ENCODE measurements at places on chromosomes 7 and 10.

- ATAC-seq: no peak
These were observed 73.4 kb upstream of the NAMPT start for GRCh38 chr7:106358103-106358663.

DNA sequence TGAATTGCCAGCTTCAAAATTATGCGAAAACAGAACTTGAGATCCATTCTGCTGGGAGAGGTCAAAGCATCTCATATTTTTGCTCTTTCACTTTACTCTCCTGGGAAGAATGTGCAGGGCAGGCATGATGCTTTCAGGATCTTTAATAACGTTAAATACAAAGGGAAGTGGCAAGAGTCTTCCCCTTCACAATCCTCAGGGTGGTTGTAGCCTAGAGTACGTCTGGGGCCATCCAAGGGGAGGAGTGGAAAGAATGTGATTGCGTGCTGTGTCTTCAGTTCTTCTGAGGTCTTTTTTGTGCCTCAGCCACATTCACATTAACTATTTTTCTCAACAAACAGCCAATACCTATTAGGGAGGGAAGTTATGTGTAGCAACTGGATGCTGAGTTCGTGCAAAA, 207.3 kb downstream of the HGF start:
- no peak for ATAC-seq

DNA sequence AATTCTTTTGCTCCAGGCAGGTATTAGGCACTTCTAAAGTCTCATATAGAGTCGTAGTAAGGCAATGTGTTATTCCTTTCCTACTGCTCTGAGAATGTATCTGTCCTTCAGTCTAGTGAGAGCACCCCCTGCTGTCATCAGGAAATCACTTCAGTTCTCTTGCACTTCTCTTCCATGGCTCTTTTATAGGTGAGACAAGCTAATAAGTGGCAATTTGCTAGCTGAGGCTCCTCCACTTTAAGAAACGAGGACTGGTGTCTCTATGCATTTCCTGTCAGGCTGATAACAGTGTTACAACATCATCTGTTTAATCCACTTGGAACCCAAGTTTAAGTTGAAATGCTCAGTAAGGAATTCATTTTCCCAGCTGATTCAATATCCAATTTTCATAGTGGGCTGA, 350.6 kb downstream of the TFEC start:
- ATAC-seq: no peak

GRCh38 chr10:67770537-67770936, 67.5 kb downstream of the DNAJC12 start:
- ATAC-seq: peak; percentile 28

- no peak for ATAC-seq
These were observed 100.7 kb downstream of the IQUB start for GRCh38 chr7:123433665-123434064.

DNA sequence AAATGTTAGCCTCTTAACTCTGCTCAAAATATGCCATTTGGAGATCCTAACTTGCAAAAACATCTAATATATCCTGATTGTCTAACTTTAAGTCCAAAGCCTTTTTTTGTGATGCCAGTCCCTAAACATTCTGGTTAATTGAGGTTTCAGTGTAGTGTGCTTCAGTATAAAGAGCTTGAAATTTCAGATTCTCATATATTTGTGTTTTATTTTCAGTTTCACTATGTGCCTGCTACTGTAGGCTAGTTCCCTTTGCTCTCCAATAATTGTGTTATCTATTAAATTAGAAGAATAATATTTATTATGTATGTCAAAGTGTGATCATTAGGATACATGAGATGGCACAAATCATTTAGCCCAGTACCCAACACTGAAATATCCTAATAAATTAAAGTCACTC, 1361.2 kb downstream of the XPNPEP1 start:
- ATAC-seq: no peak

DNA sequence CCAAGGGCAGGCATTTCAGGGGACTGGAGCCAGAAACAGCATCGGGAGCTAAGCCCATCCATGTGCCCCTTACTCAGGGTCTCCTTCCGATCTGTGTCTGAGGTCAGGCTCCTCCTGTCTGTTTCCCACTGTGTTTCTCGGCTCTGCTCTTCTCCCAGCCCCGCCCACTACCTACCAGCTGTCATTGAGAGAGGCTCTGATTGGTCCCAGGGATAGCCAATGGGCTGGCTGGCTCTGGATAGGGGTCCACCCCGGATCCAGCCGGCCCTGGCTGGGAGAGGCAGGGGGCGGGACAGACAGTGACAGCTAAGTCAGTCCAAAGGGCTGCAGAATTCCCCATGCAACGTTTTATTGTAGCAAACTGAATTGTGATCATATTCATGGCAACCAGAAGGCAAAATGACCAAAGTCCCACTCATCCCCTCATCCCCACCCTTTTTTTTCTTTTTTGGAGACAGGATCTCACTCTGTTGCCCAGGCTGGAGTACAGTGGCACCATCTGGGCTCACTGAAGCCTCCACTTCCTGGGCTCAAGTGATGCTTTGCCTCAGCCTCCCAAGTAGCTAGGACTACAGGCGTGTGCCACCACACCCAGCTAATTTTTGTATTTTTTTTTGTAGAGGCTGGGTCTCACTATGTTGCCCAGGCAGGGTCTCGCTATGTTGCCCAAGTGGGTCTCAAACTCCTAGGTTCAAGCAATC, 76.3 kb downstream of the CLIP2 start:
- no peak for ATAC-seq

GRCh38 chr10:74234569-74234968, 83.5 kb downstream of the ADK start:
- no peak for ATAC-seq

GRCh38 chr10:1310271-1310789, 254.1 kb downstream of the WDR37 start:
- ATAC-seq: no peak

GRCh38 chr7:136312592-136312991, 335.4 kb upstream of the MTPN start:
- no peak for ATAC-seq

DNA sequence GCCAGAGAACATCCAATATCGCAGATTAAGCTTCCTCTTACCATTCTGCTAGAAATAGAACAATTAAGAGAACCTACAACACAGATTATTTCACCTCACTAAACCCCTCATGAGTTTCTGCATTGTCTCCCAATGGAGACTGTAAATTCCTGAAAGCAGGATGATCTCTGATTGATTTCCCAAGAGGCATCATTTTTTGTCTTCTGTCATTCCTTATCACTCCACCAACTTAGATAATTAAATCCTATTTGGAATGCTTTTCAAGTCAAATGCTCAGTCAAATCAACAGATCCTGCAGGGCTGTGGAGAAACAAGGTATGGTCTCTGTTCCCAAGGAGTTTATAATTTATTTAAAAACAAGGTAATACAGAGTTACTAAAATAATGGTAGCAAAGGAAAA, 161.5 kb downstream of the MTERF1 start:
- no peak for ATAC-seq

DNA sequence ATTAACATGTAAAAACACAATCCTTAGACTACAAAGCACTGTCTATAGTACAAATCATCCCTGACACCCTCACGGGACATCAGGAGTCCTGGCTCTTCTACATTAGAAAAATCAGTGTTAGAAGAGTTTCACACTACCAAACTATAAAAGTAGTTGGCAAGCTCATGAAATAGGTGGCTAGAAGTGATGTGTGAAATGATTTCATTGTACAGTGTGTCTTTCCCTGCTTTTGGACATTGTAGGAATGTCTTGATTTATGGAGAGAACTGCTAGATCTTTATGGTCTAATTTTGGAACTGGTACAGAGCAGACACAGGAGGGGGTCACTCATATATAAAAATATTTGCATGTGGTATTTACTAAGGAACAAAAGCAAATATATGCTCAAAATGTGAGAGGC, 33.2 kb downstream of the SEMA3A start:
- ATAC-seq: no peak

GRCh38 chr10:6168084-6168483, 34.6 kb upstream of the PFKFB3 start:
- no peak for ATAC-seq

DNA sequence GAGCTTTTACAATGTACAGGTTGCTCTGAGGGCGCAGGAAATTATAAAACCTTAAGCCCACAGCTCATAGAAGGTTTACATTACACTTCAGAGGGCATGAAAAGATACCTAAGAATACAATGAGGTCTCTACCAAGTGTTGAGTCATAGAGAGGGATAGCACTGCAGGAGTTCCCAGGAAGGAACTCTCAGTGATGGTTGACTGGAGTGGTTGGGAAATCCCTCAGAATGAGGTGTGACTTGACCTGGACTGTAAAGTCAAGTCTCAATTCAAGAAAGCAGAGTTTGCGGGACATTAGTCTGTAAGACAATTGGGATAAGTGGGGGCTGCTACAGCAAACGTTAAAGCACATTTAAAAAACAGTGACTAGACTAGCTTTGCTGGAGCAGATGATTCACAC, 21.9 kb downstream of the TNKS2 start:
- no peak for ATAC-seq

GRCh38 chr10:77036993-77037734, 600.4 kb downstream of the KCNMA1 start:
- ATAC-seq: no peak

DNA sequence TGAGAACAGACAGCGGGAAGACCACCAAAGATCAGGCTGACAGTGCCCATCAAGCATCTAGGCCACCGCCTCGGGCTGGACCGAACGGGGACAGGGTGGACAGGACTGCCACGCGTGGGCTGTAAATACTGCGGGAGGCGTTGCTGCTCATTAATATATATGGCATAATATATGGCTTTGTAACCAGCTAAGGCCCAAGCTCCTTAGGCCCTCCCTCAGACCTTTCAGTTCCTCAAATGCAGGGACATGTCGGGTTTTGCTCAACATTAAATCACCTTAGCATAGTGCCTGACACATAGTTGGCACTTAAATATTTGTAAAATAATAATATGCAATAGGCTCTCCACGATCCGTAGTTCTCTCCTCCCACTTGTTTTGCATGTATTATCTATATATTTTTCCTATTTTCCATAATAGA, 402 bp upstream of the TMEM168 start:
- peak; percentile 3 for ATAC-seq

DNA sequence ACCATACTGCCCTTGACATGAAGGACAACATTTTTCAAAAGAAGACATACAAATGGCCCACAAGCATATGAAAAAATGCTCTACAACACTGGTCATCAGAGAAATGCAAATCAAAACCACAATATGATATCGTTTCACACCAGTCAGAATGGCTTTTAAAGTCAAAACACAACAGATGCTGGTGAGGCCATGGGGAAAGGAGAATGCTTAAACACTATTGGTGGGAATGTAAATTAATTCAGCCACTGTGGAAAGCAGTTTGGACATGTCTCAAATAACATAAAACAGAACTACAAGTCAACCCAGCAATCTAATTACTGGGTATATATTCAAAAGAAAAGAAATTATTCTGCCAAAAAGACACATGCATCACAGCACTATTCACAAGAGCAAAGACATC, 4.2 kb upstream of the NT5C3A start:
- no peak for ATAC-seq

DNA sequence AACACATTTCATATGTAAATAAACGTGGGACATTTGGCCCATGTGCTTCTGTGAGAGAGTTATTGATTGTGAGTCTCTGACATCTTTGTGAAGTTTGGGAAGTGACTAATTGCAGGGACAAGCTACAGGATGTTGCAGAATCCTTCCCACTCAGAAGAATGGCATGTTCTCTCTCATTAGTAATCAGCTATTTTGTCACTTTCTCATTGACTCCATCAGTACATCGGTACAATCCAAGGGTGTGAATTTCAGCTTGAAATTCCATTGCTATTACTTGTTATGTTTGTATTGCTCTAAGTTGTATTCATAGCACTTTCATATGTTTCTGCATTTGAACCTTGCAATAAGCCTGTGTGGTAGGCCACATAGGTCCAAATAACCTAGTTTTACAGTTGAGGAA, 100.0 kb upstream of the KCNMA1 start:
- ATAC-seq: no peak

DNA sequence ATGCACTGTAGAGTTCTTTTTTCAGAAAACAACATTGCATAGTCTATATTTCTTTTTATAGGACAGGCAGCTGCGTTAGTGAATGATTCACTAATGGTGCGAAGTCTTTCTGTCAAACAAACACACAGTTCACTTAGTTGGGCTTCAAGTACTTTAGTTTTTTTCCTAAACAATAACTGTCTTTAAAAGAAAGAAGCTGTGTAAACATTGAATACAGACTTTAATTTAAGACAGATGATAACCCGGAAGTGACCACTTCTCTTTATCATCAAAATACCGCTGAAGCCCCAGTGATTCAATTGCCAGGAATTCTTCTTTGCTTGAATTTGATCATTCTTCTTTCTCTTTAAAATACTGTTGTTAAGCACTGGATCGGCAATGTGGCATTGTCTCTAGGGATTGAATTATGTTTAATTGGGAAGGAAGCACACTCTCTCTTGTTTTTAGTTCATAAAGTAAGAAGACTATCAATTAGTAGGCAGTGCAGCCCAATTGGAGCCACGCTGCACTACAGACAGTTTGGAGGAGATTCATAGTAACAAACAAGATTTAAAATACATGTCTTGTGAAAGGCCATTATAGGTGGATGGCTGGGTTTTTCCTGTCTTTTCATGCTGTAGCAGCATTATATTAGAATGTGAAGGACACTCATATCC, 30.4 kb downstream of the CNTNAP2 start:
- no peak for ATAC-seq

DNA sequence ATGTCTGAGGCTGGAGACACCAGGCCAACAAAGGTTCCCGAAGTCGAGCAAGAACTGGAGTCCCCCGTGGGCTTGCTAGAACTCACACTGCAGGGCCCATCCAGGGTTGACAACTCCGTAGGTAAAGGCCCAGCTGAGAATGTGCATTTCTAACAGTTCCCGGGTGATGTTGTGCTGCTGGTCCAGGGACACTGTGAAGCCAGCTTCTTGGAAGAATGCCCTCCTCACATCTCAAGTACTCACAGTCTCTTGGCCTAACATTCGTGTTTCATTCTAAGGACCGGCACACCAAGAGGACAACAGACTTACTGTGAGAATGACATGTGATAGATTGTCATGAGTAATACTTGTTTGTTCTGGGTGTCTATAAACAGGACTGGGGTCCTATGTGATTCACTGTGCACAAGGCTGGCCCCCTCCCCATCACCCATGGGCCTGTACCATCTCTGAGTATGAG, 682.3 kb upstream of the IGFBP3 start:
- ATAC-seq: no peak

GRCh38 chr7:35415411-35415822, 161.5 kb upstream of the TBX20 start:
- ATAC-seq: no peak

DNA sequence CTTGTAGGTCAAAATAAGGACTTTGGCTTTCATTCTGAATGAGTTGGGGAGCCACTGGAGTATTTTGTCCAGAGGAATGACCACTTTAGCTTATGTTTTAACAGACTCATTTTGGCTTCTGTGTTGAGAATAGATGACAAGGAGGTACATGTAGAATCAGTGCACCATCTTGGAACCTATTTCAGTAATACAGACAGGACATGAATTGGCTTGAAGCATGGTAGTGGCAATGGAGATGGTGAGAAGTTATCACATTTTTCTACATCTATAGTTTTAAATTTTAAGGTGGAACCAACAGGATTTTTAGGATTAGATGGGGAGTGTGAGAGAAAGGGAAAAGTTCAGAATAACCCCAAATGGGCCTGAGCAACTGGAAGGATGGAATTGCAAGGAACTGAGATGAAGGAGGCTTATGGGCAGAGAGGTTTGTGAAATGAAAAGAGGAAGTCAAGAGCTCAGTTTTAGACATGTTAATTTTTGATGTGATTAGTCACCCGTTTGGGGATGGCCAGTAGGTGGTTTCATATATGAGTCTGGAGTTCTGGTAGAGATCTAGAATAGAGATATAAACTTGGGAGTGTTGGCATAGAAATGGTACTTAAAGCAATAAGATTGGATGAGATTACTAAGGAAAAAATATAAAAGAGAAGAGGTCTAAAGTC, 89.2 kb upstream of the JAZF1 start:
- no peak for ATAC-seq

Measured in activated CD4-positive, CD25-positive, alpha-beta regulatory T cell treated with anti-CD3 and anti-CD28 coated beads, Interleukin-2, amount 50 U/mL, for 24 hours (primary cell).